Stimulated activated CD4-positive, alpha-beta T cell treated with anti-CD3 and anti-CD28 coated beads, Interleukin-12 subunit alpha, Interleukin-12 subunit beta, amount 100 ng/mL, for 48 hours (primary cell): ENCODE measurements at places on chromosomes 1 and 21.

GRCh38 chr1:233140974-233141373 lies 154.6 kb downstream of the PCNX2 start:
- DNase-seq: no peak

GRCh38 chr21:43904331-43904781 lies 39.3 kb downstream of the AGPAT3 start:
- DNase-seq: no peak

GRCh38 chr21:38965241-38965640 lies 159.5 kb downstream of the ETS2 start:
- no peak for DNase-seq

DNA sequence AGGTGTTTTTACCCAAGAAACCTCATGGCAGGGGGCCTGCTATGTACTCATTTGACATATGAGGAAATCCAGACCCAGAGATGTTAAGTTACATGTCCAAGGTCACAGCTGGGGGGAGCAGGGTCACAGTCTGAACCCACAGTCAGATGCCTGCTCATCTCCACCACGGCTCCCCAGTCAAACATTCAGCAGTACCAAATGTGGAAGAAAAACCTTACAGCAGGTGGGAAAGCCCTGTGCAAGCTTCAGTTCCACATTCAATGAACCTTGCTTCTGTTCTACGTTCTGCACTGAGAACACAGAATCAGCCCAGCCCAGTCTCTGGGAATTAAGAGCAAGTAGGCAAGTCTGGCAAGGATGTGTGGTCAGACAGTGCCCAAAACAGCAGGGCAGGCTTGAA lies 35.2 kb downstream of the LRP8 start:
- no peak for DNase-seq

DNA sequence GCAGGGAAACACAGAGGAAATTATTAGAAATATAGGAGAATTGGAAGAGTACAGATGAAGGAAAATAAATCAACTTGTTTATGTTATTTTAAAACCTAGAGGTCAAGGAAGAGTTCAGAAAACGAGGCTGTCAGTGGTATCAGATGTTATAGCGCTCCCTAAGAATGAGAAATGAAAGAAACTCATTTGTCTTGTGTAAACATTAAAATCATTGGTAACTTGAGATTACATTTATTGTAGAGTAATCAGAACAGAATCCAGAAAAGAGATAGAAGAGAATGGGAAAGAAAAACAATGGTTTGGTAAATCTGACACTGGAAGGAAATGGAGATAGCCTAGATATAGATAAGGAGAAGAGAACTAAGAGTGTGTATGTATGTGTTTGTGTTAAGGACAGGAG lies 106.4 kb downstream of the ATF6 start:
- DNase-seq: no peak

DNA sequence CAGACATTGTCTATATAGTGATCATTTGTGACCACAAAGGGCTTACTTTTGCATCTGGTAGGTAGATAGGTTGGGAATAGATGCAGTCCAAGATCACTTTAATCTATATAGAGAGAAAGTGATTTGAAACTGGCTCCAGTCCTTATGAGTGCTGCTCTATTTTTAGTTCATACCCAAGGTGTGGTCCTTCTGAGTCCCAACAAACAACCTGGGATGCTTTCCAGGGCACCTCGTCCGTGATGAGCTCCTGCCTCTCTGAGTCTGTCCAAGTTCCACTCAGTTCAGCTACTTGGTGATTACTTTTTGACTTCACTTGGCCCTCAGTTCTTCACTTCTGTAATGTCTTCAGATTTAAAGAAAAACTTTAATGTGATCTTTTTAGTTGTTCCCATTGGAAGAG lies 20.2 kb downstream of the DIP2A start:
- DNase-seq: no peak

DNA sequence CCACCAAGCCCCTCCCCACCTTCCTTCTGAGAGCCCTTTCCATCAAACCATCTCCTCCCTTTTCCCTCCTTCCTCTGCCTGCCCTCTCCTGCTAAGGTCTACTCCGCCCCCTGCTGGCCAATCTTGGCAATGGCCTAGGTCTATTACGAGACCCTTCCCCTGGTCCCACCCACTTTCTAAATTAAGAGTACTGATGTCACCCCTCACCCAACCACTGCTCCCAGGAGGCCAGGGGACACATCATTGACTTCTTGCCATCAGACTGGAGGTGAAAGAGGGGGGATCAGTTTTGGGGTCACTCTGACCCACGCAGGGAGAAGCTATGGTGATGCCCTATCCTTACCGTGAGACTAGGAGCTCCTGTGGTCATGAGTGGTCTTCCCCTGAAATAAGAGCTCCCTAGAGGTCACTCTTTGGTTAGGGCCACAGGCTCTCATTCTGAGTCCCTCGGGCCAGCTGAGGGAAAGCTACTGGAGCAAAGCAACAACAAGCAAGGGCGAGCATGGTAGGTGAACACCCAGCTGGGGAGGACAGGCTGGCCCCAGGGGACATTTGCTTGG lies 34.6 kb upstream of the S100A7 start:
- DNase-seq: peak; percentile 79

- no peak for DNase-seq
These were observed 13.9 kb downstream of the PALMD start for GRCh38 chr1:99659755-99660210.

DNA sequence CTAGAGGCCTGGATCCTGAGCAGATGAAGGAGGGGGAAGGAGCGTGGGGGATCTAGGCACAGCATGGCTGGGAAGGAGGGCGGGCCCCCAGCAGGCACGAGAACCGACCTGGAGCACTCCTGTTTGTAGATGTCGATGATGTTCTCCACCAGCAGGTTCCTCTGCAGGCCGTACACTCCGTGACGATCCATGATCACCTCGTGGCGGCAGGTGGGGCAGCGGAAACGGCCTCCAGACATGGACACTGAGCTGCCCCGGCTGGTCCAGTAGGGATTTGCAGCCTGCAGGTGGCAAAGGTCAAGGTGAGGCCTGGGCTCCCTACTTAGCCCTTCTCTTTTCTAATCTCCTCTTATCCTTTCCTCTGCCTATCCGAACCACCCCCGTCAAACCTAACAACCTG lies 1.3 kb downstream of the TRIM63 start:
- no peak for DNase-seq

DNA sequence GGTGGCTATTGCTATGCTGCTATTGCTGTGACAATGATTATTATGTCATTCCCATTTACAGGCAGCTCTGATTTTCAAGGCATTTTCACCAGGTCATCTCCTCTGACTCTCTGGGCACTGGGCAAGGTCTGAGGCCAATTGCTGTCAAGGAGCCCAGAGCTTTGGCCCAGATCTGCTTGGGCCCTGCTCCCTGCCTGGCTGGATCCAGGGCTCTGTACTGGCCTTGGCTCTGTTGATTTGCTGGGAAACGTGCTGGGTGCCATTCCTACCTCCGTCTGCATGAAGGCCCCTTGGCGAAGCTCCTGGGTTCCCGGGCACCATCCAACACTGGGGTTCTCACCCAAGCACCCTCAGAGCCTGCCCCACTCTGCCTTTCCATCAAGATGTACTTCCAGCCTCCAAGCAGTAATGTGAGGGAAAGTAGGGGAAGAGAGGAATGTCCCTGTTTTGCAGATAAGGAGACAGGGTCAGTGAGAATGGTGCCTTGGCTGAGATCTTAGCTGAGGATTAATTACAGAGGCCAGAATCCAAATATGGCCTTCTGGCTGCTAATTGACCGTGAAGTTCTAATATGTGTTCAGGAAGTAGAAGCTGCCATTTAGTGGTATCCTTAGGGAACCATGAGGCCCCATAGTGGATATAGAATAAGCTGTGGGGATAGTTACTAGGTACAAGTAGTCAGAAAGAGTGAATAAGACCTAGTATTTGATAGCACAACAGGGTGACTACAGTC lies 63.9 kb downstream of the HTR6 start:
- no peak for DNase-seq

DNA sequence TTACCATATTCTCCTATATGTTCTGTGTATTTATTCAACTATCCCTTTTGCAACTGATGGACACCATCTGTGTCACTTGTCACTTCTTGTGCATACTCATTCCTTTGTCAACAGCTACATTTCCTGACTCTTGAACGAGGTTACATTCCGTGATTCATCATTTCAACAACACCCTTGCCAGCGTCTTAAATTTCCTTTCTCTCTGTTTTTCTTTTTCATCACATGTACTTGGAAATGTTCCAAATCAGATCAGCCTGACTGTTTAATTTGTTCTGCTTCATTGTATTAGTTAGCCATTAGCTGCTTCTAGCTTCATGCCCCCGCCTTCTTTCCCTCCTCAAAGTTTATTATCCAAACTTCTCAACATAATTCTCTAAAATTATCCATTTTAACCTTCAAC lies 173.0 kb downstream of the ADGRL4 start:
- DNase-seq: no peak

DNA sequence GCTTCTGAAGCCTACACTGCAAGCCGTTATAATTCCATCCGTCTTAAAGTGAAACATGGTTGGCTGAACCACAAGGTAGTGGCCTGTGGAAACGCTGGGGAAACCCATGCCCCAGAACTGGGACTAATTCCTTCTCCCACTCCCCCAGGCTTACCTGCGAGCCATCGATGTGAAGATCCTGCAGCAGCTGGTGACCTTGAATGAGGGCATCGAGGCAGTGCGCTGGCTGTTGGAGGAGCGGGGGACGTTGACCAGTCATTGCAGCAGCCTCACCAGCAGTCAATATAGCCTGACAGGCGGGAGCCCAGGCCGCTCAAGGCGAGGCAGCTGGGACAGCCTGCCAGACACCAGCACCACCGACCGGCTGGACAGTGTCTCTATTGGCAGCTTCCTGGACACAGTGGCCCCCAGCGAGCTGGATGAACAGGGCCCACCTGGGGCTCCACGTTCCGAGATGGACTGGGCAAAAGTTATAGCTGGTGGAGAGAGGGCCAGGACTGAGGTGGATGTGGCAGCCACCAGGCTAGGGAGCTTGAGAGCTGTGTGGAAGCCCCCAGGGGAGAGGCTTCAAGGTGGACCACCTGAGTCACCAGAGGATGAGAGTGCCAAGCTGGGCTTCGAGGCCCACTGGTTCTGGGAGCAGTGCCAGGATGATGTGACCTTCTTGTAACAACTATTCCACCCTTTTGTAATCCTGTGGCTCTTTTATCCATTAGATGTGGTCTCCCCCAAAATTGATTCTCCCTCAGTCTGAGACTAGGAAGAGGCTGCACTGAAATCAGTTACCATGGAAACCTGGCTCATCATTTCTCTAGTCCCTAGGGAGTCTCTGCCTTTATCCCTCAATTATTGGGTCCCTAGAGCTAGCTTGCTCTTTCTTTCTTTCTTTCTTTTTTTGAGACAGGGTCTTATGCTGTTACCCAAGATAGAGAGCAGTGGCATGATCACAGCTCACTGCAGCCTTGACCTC lies 16.7 kb downstream of the LURAP1 start:
- no peak for DNase-seq

GRCh38 chr1:71828431-71829012 lies 453.8 kb downstream of the NEGR1 start:
- DNase-seq: no peak

DNA sequence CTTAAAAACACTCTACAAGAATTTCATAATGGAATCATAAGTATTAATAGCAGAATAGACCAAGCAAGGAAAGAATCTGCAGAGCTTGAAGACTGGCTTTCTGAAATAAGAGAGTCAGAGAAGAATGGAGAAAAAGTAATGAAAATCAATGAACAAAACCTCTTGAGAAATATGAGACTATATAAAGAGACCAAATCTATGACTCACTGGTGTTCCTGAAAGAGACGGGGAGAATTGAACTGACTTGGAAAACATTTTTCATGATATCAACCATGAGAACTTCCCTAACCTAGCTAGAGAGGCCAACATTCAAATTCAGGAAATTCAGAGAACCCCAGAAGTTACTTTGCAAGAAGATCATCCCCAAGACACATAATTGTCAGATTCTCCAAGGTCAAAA lies 85.6 kb downstream of the GDAP2 start:
- DNase-seq: no peak

DNA sequence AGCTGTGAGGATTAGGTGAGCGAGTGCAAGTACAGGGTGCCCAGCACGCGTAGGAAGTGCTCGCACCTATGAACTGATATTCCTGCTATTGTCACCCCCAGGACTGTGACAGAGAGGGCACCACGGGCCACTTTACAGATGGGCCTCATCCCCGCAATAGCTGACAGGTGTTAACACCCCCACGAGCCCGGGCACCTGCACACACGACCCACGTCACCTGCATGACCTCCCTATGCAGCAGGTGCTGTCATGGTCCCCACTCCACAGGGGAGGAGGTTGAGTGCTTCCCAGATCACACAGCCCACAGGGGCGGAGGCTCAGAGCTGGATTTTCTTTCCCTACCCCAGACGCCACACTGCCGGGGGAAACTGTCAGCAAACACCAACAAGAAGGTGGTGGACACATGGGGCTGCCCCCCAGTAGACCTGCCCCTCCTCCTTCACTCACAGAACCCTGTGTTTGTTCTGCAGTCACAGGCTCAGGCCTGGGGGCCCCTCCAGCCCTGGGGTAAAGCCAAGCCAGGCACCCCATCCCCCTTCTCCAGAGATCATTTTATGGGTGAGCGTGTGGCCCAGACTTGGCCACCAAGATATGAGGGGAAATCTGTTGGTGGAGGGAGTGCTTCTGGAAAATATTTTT lies 465.5 kb downstream of the MATN1 start:
- DNase-seq: no peak

DNA sequence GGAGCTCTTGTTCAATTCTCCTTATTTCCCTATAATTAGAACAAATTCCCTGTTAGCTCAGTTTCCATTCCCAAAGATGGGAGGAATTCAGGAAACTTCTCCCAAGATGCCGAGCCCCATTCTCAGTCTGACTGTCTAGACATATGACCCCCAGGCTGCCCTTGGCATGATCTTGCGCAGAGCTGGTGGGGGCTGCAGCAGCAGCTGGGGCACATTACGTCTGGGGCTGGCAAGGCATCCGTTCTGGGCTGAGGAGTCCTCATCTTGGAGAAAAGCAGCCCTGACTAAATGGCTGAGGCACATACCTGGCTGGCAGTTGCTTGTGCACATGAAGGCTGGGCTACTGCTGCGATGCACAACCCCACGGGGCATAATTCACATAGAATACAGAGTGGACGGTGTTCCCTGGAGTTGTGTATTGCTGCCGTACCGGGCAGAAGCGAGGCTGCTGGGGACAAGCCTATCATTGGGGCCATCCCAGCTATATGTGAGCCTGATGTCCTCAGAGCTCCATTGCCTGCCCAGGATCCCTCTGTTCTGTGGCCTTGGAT lies 36.4 kb upstream of the TRABD2B start:
- DNase-seq: no peak

DNA sequence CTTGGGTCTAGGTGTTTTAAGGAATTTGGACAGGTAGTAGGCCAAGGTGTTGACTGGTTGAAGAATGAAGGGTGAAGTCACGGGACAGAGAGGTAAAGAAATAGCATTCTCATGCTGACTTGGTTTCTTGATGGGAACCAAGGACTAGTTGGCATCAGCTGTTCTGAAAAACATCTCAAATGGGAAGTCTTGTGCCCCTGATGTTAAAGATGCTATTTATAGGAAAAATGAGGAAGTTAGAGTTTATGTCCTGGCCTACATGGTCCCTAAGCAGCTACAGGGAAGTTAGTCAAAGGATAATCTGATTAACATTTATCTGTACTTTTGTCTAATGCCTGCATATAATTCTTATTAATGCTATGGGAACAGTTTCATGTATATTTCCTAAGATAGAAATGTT lies 262.4 kb downstream of the HHIPL2 start:
- no peak for DNase-seq
